Activated T-helper 1 cell treated with anti-CD3 and anti-CD28 coated beads, Interleukin-2, amount 50 U/mL, for 16 hours (primary cell): ENCODE measurements at places on chromosomes 2 and 18.
A peak's percentile ranks its signal among the peaks of the same experiment; 100 is the strongest.

- DNase-seq, result no peak
These were observed 832.2 kb upstream of the FANCL start for GRCh38 chr2:59073286-59073685.

DNA sequence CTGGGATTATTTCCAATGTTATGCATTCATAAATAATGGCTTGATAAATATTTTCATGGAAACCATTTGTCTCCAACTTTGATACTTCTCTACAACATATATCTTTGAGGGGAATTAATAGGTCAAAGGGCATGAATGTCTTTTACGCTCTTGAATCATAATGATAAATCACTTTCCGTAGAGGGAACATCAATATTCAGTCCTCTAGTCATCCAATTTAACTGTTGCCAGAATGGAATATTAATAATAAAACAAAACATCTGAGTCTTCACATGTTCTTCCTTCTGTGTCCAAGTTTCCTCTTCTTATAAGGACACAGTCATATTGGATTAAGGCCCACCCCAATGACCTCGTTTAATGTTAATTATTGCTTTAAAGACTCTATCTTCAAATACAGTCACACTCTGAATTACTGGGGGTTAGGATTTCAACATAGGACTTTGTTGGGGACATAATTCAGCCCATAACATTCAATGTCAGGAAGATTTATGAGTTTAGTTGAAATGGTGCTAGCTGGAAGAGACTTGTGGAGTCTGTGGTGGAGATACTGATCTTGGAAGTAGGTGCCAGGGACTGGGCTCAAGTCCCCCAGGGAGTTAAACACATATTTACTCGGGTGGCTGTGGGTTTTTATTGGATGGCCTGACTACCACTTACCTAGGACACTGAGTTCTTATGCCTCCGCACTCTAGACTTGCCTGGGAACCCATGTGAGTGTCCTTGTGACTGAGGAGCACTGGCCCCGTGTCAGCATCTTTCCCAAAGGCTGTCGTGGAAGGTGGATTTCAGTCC lies 85.0 kb upstream of the SEC11C start:
- no peak for DNase-seq

DNA sequence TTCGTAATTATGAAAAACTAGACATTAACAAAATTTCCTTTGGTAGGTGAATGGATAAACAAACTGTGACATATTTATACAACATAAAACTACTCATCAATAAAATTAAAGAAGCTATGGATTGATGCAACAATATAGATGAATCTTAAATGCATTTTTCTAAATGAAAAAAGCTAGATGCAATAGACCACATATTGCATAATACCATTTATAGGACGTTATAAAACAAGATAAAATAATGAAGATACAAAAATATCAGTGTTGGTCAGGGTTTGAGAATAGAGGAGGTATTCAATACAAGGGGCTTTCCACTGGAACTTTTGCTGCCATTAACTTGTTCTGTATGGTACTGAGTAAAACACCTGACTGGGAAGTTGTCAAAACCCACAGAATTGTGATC lies 314.4 kb downstream of the GRB14 start:
- no peak for DNase-seq

DNA sequence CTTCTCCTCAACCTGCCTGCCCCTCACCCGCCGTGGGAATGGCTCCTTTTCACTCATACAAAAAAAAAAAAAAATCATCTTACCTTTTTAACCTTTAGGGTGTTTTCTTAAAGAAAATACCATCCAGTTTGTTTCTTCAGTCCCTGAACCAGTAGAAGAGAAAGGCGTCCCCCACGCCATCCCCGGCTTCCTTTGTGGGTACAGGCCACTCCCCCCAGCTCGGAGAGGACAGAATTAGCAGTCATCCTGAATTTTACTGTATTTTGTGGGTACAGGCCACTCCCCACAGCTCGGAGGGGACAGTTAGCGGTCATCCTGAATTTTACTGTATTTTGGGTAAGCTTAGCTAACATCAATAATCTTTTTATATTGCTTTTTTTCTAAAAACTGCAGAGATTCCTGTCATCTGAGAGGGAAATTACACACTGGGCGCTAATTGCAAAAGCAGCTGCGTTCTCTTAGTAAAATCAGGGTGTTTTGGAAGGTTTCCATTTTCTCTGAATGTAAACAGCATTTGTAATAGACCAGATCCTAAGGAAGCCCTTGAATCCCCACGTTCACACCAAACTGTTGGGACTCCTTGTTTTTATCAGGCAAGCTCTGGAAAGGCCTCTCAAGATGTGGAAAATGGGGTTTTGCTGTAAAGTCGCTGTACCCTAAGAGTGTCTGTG lies 72.5 kb downstream of the NFATC1 start:
- no peak for DNase-seq

DNA sequence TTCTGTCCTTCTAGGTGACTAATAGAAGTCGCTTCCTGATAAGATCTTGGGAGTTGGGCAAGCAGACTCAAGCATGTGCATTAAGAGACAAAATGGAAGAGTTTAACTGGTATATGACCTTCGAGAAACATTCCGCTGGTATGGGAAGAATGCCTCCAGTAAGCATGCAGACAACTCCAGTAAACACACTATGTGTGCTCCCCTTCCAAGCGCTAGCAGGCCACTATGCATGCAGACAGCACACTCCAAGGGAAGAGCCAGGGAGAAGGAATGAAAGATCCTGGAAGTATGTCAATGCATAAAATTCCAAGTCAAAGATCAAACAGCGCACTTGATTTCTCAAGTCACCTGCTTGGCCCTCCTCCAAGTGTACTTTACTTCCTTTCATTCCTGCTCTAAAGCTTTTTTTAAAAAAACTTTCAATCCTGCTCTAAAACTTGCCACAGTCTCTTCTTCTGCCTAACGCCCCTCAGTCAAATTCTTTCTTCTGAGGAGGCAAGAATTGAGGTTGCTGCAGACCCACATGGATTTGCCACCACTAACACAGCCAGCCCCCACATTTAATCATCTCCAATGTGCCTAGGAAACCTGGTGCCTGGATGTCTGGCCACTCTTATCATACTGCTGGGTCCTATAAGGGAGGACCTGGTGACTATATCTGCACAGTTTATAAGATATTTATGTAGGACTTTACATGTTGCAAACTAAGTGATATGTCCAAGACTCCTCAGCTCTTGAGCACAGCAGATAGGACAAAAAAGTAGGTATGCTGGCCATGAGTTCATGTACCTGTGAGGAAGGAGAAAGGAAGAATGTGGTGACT lies 239.8 kb downstream of the PDE11A start:
- DNase-seq, result no peak

- DNase-seq, result no peak
These were observed 13.7 kb upstream of the FOSL2 start for GRCh38 chr2:28378679-28379584.

DNA sequence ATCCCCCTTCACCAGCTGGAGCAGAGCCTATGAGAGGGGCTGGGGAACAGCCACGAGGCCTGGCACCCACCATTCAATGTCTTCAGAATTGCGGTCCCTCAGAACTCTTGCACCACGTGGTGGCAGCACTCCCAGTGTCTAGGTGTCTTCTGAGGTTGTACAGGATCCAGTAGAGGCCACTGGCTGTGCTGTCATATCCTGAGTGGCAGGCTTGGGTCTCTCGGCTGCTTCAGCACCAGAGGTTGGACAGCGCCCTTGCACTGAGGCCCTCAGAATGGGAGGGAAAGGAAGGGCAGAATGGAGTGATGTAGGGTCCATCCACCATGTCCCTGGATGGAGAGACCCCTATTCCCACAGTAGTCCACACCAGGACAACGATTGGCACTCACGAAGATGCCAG lies 112.0 kb upstream of the TEKT4 start:
- DNase-seq, result no peak

- DNase-seq, result no peak
These were observed 26.4 kb downstream of the PPP4R1 start for GRCh38 chr18:9587924-9588323.

GRCh38 chr18:24826605-24827004 lies 366.2 kb downstream of the HRH4 start:
- no peak for DNase-seq

- no peak for DNase-seq
These were observed 80.7 kb upstream of the RASGRP3 start for GRCh38 chr2:33395655-33396249.

DNA sequence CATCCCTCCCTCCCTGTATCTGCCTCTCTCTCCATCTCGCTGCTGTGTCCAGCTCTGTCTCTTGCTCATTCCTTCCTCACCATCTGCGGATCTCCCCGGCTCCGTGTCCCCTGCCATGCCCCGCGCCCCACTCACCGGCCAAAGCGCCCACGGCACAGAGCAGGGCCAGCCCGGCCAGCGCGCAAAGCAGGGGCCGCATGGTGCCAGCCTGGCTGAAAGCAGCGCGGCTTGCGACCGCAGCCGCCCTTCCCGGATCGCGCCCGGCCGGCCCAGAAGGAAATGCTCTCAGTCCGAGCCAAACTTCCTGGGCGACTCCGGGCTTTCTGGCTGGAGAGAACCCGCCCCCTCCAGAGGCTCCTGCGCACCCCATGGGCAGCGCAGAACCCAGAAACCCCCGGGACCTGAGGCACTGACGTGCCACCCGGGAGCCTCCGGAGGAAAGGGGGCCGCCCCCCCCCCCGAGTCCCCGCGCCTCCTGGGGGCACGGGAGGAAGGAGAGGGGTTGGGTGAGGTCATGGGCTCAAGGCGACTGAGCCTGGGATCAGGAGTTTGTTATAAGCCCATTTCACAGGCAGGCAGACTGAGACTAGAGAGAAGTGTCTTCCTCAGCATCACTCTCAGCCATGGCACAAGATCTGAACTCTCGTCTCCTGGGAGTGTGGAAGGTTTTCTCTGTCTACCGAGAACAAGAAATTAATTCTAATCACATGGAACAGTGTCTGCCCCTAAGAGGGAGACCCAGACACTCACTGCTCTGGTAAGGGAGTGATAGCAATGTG lies 45.2 kb upstream of the RAB6C start:
- DNase-seq, result no peak

- no peak for DNase-seq
These were observed 3.5 kb downstream of the MXD1 start for GRCh38 chr2:69918401-69918800.

DNA sequence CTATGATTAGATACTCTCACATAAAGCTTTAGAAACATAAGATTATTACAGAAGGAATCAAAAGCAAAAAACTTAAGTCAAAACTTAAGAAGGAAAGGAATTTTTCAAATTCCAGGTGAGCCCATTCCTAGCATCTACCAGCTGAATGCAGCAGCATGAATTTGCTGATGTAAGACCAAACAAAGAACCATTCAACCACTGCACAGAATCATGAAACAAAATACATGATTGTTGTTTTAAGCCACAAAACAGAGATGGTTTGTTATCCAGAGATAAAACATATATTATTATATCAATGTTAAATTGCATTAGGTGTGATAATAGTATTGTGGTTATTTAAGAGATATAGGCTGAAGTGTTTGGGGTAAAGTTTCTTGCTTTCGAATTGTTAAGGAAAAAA lies 29.0 kb downstream of the PIGN start:
- no peak for DNase-seq

- no peak for DNase-seq
These were observed 280.7 kb upstream of the HNRNPA3 start for GRCh38 chr2:176931588-176932563.

- peak; percentile 27 for DNase-seq
These were observed 7.7 kb upstream of the SP140L start for GRCh38 chr2:230319211-230319862.

DNA sequence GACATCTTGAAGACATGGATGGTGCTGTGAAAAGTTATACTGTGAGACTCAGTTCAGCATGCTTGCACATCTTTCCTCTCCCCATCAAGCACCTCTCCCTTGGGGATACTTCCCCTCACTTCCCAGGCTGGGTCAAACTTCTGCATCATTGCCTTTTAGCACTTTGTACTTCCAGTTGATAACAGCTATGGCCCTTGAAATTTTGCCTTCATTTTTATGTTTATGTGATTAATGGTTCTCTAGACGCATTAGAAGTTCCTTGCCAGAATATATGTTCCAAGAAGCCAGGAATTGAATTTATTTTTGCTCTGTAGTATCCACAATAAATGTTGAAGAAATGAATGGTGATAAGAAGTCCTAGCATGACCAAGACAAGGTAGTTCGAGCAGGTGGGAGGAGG lies 120.9 kb upstream of the ST6GAL2 start:
- DNase-seq, result no peak

- no peak for DNase-seq
These were observed 126.0 kb downstream of the ST6GAL2 start for GRCh38 chr2:106759966-106760365.

DNA sequence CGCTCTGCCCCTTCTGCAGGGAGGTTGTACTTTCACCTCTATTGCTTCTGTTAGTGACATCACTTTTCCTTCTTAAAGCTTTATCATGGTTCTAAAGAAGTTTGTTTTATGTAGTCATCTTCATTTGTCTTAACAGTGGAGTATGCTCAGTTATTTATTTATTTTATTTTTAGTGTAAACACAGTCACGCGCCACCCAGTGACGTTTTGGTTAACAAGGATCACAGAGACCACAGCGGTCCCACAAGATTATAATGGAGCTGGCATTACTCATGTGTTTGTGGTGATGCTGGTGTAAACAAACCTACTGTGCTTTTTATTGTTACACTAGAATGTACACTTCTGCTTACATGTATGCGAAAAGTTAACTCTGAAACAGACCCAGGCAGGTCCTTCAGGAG lies 89.9 kb downstream of the SOX11 start:
- DNase-seq, result no peak

DNA sequence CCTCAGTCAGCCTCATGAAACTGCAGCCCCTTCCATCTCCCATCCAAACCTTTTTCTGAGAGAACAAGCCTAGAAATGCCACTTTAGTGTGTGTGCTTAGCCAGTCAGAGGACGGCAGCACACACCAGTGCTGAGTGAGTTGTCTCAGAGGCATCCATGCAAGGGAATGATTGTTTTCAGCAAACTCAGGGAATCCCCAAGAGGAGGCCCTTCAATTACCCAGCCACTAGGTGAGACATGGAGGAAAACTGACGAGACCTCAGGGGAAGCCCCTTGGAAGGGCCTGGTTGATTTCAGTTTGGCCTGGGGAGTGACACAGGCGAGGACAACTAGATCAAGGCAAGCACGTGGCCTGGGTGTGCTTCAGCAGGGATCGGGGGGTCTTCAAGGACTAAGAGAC lies 49.7 kb downstream of the APOB start:
- no peak for DNase-seq

DNA sequence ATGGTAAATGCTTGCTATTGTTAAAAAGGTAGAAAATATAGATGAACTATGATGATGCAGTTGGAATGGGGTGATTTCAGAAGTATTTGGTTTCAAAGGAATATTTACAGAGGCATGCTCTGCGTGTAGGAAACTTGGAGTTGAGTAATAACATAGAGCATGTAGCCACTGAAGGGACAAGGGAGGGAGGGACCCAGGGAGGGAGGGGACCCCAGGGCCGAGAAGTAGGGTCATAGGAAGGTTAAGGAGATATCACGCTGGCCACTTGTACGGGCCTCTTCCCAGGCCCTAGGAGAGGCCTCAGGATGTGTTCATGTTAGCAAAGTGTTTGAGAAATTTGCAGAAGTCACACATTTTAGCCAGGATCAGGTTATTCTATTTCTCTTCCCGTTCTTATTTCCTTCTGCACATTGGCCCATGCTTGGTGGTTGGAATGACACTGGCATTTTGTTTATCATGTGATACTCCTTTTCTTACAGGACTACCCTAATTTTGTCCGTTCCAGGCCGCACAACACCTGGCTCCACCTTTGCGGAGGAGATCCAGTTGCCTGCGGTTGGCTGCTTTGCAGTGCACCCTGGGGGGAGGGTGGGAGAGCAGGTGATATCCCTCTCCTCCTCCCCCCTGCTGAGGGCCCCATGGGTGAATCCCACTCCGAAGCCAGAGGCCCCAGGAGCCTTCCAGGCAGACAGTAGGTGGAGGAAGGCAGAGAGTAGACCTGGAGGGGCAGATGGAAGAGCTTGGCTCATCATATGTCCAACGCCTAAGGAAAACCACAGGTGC lies 16.9 kb upstream of the ACKR3 start:
- no peak for DNase-seq
